ENCODE measurements at places on chromosomes 4 and X.

GRCh38 chrX:16678689-16679088, 28.7 kb downstream of the S100G start:
- no peak for DNase-seq

DNA sequence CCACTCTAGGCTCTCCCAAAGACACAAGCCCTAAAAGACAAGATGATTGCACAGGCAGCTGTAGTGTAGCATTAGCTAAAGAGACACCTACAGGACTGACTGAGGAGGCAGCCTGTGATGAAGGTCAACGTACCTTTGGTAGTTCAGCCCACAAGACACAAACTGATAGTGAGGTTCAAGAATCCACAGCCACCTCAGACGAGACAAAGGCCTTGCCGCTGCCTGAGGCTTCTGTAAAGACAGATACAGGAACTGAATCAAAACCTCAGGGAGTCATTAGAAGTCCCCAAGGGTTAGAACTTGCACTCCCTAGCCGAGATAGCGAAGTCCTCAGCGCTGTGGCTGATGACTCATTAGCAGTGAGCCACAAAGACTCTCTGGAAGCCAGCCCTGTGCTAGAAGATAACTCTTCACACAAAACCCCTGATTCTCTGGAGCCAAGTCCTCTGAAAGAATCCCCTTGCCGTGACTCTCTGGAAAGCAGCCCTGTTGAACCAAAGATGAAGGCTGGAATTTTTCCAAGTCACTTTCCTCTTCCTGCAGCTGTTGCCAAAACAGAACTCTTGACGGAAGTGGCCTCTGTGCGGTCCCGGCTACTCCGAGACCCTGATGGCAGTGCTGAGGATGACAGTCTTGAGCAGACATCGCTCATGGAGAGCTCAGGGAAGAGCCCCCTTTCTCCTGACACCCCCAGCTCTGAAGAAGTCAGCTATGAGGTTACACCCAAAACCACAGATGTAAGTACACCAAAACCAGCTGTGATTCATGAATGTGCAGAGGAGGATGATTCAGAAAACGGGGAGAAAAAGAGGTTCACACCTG, 306.3 kb downstream of the ANK2 start:
- peak; percentile 55 for DNase-seq

DNA sequence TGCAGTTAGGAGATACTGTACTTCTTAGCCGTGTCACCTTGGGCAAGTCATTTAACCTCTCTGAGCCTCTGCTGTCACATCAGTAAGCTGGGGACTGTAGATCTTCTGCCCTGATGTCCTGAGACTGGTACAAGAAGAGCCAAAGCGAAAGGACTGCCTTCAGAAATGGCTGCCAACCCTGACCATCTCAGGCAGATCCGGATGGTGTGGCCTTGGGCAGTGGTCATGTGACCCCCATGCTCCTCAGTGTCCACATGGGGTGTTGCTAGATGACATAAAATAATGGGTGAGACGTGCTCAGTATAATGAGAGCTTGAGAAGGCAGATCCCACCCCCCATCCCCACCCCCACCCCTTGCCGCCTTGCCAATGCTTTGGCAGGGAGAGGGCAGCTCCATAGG, 60.4 kb upstream of the MTM1 start:
- no peak for DNase-seq

- peak; percentile 59 for DNase-seq
These were observed 76.5 kb downstream of the PSAPL1 start for GRCh38 chr4:7358100-7358735.

- DNase-seq, result no peak
These were observed 360.0 kb downstream of the GALNTL6 start for GRCh38 chr4:172173206-172173605.

GRCh38 chr4:134028421-134028820, 173.2 kb downstream of the PABPC4L start:
- no peak for DNase-seq

DNA sequence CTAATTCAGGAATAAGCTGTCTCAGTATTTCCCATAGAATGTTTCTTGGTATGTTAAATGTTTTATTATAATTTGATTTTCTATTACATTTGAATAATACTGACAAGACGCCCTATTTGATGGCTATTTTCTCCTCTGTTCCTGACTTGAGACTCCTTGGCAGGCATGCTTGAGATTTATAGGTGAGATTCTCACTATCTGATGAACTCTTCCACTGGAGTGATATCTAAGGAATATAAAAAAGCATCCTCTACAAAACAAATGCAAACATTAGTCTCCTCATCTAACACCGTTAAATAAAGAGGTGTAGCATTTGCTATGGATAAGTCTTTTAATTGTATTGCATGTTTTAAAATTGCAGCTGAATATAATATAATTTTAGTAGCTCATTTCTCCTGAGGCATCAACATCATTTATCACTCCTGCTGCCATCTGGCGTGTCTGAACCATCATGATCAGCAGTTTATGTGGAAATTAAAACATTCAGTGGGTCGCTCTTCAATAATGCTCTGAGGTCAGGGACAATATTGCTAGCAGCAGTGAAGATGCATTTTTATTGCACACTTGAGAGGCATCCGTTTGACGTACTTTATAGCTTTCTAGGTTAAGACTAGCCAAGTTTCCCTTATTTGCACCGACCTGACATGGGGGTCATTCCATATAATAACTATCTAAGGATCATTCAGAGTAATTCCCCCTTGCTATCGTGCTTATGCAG, 210.4 kb upstream of the GALNTL6 start:
- DNase-seq, result no peak

DNA sequence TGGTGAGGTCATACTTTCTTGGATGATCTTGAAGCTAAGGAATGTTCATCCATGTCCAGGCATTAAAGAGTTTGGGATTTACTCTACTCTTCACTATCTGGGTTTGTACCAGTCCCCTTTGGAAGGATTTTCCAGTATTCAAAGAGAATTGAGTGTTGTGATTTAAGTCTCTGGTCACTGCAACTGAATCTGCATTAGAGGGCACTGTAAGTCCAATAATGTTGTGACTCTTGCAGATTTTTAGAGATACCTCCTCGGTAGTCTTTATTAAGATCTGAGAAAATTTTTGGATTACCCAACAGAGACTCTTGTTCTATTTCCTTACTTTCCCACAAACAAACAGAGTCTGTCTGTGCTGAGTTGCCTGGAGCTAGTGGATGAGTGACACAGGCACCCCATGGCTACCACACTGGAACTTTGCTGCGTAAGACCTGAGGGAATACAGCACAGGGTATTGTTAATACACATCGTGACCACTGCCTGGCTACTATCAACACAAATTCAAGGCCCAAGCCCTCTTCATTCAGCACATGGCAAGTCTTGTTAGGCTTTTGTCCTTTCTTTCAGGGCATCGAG, 357.1 kb upstream of the KLHL4 start:
- DNase-seq, result no peak

- no peak for DNase-seq
These were observed 1328.3 kb downstream of the C4orf33 start for GRCh38 chr4:130424211-130424610.

GRCh38 chrX:140475025-140475424, 29.8 kb downstream of the SOX3 start:
- no peak for DNase-seq

DNA sequence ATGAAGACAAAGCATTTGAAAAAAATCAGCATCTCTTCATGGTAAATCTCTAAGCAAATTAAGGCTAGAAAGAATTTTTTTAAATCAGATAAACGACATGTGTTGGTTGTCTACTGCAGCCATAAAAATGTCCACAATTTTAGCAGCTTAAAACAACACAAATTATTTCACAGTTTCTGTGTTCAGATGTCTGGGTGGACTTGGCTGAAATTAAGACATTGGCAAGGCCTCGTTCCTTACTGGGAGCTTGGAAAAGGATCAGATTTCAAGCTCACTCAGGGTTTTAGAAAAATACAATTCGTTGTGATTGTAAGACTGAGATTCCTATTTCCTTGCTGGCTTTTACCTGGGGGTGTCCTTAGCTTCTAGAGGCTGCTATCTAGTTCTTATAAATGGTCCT, 1470.6 kb downstream of the PCDH19 start:
- no peak for DNase-seq

- DNase-seq, result no peak
These were observed 762.0 kb downstream of the GRID2 start for GRCh38 chr4:93065790-93066189.

GRCh38 chrX:56066016-56066415, 166.1 kb upstream of the KLF8 start:
- DNase-seq, result no peak

- DNase-seq, result peak; percentile 15
These were observed 90.8 kb downstream of the COL25A1 start for GRCh38 chr4:109211671-109212070.

DNA sequence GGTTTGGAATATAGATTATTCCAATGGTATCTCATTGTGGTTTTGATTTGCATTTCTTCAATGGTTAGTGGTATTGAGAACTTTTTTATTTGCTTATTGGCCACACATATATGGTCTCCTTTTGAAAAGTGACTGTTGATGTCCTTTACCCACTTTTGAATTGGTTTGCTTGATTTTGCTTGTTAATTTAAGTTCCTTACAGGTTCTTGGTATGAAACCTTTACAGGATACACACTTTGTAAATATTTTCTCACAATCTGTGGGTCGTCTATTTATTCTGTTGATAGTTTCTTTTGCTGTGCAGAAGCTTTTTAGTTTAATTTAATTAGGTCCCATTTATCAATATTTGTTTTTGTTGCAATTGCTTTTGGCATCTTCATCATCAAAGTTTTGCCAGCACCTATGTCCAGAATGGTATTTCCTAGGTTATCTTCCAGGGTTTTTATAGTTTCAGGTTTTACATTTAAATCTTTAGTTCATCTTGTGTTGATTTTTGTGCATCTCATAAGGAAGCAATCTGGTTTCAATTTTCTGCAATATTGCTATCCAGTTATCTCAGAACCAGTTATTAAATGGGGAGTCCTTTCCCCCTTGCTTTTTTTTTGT, 475.7 kb upstream of the PABPC4L start:
- DNase-seq, result no peak

GRCh38 chrX:51759055-51759839, 16.0 kb downstream of the GSPT2 start:
- DNase-seq, result no peak

DNA sequence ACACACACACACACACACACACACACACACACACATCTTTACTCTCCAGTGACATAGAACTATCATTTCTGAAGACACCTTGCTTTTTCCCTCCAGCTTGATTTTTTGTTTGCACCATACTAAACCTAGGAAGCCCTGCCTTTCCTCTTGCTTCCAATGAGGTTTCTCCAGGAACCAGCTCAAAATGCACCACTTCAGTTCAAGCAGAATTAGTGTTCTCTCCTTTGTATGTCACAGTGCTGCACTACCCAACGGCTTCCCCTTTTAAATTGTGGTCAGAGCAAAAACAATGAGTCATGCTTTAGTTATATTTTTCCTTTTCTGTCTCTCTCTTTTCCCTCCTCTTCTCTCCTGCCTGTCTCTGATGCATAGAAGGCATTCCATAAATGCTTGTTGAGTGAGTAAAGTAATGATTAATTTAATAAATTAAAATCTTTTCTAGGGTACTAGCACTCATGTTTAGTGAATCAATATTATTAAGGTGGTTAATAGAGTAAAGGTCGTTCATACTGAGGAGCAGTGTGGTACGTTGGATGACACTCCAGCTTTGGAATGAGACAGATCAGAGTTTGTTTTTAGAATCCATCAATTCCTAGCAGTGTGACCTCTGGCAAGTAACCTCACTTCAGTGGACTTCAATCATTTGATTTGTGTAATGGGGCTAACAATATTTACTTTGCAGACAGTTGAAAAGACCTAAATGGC, 5.9 kb downstream of the RTL3 start:
- peak; percentile 82 for DNase-seq

DNA sequence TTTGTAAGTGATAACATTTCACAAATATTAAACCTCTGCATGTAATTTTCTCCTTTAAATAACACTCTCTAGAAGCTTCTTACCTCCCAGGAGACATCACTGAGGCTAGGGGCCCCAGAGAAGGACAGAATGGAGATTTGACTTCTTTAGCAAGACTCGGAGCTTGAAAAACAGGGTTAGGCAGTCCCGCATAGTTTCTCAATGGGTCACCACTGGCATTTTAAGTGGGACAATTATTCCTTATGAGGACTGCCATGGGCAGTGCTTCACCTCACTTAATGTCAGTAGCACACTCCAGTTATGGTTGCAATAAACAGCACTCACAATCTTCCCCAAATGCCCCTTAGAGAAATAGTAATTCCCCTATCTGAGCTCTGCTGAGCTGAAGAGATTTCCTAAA, 66.7 kb upstream of the NOCT start:
- no peak for DNase-seq

DNA sequence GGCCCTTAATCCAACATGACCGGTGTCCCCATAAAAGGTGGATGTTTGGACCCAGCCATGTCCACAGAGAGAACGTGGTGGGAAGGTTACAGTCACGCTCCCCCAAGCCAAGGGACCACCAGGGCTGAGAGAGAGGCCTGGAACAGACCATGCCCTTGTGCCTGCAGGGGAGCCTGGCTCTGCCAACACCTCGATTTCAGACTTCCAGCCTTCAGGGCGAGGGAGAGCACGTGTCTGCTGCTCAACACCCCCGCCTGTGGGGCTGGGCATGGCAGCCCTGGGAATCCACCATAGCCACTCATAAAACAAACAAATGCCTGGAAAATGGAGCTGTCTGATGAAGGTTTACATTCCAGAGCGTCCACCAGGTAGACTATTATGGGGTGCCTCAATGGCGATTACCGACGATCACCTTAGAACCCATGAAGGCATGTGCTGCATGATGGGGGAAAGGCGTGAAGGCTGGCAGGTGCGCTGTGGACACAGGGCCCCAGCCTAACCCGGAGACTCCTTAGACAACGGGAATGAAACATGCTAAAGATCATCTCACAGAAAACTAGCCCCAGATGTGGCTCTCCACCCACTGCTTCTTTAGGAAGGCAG, 42.3 kb upstream of the HMX1 start:
- no peak for DNase-seq

- DNase-seq, result peak; percentile 11
These were observed 321.3 kb downstream of the PTTG2 start for GRCh38 chr4:38281371-38282071.

GRCh38 chr4:76968937-76969336, 19.4 kb downstream of the SEPTIN11 start:
- DNase-seq, result no peak

- no peak for DNase-seq
These were observed 299.3 kb downstream of the CAMK2D start for GRCh38 chr4:113462286-113462685.

GRCh38 chrX:119466970-119467369, 1.3 kb upstream of the SLC25A5 start:
- no peak for DNase-seq

DNA sequence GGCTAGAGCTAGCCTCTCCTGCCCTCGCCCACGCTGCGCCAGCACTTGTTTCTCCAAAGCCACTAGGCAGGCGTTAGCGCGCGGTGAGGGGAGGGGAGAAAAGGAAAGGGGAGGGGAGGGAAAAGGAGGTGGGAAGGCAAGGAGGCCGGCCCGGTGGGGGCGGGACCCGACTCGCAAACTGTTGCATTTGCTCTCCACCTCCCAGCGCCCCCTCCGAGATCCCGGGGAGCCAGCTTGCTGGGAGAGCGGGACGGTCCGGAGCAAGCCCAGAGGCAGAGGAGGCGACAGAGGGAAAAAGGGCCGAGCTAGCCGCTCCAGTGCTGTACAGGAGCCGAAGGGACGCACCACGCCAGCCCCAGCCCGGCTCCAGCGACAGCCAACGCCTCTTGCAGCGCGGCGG, at the start of gene AR:
AR (plus strand) TSS at position 204 of the 400 bp plus-strand sequence. CDS start 1,126 bp downstream, outside the sequence.
- DNase-seq, result peak; percentile 48

Data from HCEC 1CT (cell line).